ENCODE measurements at places on chromosomes 3 and 15. TPM values are rescaled to one million over a fixed set of nuclear protein-coding genes. Genes with fewer than 3 reads are reported as not detected.

Gene C2CD4A
- 2.4 TPM for total RNA-seq

DNA sequence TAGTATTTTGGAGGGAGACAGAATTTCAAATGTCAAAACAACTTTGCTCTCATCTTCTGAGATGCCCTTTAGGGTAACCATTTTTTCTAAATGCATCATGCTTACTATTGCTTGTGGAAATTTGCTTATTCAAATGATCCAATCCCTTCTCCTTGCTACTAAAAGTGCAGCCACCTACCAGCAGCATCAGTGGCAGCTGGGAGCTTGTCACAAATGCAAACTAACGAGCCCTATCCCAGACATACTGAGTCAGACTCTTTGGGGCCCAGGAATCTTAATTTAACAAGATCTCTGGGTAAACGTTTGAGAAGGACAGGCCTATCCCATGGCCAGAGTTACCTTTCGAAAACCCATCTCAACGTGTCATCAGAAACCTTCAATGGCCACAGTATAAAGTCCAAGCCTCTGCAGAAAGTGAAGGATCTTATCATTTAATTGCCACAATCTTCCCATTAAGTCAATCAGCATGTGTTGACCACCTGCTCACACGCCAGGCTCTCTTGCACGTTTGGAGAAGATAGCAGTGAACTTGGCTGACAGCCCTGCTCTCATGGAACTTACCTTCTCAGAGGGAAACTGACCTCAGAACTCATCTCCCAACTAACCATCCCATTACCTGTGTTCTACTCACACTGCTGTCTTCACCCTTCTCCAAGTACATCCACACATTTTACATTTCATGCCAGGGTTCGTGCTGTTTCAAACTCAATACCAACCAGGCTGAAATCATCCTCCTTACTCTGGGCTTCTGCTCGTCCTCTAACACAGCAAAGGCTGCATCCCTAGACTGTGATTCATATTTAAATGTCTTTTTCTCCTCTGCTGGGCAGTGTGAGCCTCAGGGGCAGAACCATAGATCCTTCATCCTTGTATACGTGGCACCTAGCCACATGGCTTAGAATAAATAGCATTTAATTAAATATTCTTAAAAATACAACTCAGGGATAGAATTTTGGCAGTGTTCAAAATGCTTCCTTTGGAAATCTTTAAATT is 24.8 kb upstream of the VGLL4 start:
- DNase-seq, result no peak

- no peak for DNase-seq
Observed at GRCh38 chr3:29697989-29698388, 417.1 kb downstream of the RBMS3 start.

DNA sequence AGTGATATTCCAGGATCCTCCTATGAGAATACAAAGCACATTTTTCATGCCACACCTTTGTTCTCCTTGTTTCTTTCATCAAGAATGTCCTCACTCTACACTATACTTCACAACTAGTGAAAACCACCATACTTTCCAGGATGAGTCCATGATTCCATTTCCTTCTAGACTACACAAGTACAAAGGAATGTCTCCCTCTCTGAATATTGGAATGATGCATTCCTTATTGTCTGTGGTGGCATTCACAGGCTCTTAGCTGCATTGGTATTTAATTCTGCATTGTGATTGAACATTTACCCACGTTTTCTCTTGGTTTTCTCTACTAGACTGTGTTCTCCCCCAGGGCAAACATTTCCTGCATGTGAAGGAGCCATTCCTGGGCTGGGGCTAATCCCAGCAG is 217.5 kb downstream of the RAP2B start:
- no peak for DNase-seq

GRCh38 chr15:79640206-79640605 is 208.1 kb downstream of the MINAR1 start:
- DNase-seq, result no peak

DNA sequence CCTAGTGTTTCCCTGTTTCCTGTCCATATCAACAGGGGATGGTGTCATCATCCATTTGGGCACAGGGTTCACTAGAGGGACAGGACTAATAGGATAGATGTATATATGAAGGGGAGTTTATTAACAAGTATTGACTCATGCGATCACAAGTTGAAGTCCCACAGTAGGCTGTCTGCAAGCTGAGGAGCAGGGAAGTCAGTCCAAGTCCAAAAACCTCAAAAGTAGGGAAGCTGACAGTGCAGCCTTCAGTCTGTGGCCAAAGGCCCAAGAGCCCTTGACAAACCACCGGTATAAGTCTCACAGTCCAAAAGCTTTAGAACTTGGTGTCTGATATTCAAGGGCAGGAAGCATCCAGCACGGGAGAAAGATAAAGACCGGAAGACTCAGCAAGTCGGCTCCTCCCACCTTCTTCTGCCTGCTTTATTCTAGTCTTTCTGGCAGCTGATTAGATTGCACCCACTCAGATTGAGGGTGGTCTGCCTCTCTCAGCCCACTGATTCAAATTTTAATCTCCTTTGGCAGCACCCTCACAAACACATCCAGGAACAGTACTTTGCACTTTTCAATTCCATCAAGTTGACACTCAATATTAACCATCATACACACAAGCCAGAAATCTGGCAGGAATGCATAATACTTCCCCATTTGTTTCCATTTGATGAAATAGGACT is 43.4 kb downstream of the CD200 start:
- DNase-seq, result no peak

DNA sequence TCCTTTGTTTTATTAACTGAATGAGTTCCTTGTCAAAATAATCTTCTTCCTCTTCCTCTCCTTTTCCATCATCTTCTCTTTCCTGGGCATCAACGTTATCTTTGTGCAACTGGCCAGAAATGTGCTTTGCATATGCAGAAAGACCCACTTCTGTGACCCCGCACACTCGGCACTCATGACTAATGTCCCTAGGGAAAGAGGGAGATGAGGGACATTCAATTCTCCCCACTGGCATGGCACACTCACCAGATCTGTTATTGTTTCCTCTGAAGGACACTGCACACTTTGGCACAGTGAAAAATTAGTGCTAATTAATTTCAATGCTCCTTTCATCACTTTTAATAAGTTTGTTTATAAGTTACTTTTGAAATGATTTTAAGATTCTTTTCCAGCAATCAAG is 34.0 kb downstream of the ZNF106 start:
- DNase-seq, result no peak
